ENCODE measurements at places on chromosomes 16 and 17.

DNA sequence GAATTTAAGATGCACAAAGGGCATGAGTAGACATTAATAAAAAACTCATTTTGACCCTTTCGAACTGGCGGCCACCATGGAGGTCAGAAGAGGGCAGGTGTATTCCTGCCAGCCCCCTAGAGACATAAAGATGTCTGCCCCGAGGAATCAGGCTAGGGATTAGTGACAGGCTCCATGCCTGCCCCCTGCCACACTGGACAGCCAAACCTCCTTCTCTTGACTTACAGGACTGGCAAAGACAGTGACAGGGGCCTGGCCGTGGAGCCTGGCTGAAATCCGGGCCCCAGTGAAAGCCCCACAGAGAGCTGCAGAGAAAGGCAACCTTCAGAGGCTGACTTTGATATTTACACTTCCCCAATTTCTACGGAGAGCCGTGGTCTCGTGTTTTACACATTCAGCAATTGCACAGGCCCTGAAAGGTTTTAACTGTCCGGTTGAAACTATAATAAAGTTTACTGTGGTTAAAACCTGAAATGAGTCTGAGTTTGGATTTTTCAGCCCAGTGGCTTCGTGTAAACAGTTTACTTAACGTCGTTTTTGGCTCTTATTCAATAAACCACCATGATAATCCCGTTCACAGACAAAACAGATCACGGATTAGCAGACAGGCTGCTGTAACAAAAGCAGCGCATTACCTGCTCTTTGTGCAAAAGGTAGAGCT is 243.9 kb upstream of the MYOCD start:
- no peak for DNase-seq

GRCh38 chr17:80956321-80957190 is 35.1 kb upstream of the CHMP6 start:
- DNase-seq: no peak

GRCh38 chr17:75540923-75541503 is 15.5 kb downstream of the LLGL2 start:
- DNase-seq: no peak

GRCh38 chr16:8326232-8326631 is 264.1 kb downstream of the TMEM114 start:
- DNase-seq: no peak

DNA sequence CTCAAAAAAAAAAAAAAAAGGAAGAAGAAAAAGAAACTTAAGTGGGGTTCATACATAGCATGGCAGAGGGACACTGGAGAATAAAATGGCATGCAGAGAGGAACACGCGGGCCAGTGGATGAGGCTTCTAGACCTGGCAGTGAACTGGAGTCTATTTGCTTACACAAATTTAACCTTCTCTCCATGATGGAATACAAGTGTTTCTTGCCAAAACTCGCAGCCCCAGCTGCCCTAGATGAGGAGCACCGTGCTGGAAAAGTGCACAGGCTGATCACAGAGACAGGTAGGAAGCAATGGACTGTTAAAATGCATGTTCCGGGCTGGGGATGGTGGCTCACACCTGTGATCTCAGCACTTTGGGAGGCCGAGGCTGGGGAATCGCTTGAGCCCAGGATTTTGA is 9.3 kb downstream of the SSTR2 start:
- DNase-seq: no peak

- no peak for DNase-seq
Measured at GRCh38 chr16:89732142-89732917, 11.0 kb downstream of the ZNF276 start.

Measured in GM12891 (cell line).